LoVo (cell line): ENCODE measurements at places on chromosomes 4 and X.
A peak's percentile ranks its signal among the peaks of the same experiment; 100 is the strongest.

DNA sequence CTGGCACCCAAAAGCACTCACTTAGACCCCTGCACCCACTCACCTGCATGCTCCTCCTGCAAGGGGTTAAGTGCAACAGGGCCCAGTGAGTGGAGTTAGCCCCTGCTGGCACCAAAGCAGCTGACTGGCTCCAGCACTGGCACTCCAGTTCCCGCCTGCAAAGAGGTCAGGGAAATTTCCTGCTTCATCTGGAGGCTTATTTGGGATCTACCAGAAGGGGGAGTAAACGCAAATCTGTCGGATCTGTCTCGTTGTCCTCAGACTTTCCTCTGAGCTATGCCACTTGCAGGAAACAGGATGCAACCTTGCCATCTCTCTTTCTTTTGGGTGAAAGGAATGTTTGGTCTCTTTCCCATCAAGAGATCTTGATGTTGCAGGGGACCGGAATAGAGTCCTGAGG lies 435.6 kb downstream of the PCDH10 start:
- DNase-seq = no peak

GRCh38 chrX:51437521-51437920 lies 58.9 kb downstream of the NUDT11 start:
- DNase-seq = no peak

DNA sequence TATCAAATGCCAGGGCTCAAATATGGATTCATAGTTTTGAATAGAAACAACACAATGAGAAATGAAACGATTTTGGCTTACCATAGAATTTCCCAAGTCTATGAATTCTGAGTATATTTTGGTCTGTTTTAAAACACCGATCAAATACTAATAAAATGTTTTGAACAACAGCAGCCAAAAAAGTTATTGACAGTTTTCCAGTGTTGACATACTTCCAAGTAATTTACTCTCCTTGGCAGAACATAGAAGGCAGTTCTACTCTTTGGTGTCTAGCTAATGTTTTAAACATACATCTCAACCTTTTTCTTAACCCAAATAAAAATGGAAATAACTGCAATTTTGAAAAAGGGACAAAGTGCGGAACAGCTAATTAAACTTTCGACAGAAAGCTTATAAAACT lies 1419.8 kb downstream of the ADGRL3 start:
- DNase-seq = no peak

DNA sequence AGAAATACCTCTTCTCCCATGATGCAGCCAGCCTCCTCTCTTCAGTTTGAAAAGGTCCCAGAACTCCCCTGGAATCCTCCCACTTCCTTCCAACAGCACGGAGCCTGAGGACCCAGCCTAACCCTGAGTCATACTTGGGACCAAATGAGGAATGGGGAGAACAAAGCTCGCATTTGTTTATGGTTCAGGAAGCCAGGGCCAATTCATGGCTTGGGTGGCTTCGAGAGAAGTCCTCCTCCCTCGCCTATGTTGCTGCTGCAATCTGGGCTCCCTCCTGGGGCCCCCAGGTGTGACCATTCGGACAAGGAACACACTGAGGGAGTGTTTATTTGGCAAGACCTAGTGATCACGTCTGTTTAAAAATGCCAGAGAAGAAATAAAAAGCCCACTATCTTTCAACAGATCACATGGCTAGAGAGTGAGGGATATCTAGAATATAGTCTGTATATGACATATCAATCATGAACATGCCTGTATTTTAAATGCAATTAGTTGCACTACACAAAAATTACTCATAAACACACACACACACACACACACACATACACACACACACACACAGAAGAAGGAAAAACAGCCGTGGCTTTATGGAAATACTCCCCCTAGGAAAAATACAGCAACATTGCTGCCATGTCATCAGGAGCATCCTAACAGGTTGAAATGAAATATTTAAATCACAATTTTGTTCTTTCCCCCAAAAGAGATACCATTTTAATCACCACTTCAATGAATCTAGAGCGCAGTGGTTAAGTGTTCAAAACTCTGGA lies 155.7 kb upstream of the MAP3K15 start:
- DNase-seq = peak; percentile 76

DNA sequence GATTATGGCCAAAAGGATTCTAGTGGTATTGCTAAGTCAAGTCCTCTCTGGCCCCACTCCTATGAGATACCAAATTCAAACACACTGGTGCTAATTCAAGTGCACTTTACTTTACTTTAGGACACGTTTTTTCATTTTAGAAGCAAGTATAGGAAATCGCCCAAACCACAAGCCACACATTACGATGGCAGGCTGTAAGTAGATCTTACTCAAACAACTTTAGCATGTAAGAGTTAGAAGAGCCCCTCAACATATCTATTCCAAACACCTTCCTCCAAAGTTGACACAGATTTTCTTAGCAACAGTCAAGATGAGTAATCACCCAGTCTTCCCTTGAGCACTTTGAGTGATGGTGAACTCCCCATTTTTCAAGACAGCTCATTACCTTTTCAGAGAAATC lies 43.6 kb downstream of the DRD5 start:
- no peak for DNase-seq

DNA sequence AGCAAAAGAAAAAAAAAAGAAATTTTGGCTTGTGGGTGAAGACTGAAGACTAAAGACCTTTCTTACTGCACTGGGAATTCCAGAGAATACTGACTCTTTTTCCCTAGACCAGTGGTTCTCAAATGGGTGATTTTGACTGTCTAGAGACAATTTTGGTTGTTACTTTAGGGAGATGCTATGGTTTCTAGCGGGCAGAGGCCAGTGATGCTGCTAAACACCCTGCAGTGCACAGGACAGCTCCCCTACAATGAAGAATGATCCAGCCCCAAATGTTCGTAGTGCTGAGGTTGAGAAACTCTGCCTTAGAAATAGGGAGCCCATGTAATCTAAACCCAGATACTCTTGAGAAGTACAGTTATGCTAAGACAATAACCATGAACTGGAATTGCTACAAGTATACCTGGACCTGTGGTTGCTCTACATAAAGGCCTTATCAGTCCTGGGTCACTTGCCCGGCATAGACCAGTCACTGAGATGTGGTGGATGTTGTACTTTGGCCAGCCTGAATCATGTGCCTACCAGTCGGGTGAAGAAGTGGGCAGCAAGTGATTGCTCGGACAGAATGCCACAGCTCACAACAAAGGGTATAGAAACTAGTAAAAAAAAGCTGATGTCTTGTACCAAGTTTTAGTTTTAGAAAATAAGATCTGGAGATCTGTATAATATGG lies 16.0 kb downstream of the ARHGAP10 start:
- no peak for DNase-seq

DNA sequence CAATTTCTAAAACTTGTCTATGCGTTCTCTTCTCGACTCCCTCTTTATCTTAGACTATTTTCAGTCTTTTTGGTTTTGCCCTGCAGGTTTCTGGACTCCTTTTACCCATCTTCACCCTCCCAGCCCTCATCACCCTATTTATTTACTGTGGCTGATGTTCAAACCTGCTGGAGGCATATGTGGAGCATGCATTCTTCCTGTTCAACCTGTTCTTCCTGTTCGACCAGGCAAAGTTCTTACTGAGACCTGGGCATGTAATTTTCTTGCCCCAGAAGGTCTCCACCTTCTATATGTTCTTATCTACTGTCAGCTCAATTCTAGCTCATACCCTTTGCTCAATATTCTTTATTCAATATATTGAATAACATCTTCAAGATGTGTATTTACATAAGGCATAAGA lies 69.4 kb upstream of the AGA start:
- peak; percentile 64 for DNase-seq

- DNase-seq = peak; percentile 65
Observed at GRCh38 chr4:139666735-139667281, 1.2 kb downstream of the MGST2 start.

GRCh38 chr4:94458682-94459081 lies 6.9 kb downstream of the PDLIM5 start:
- DNase-seq = no peak

GRCh38 chr4:174036576-174036975 lies 246.9 kb downstream of the FBXO8 start:
- no peak for DNase-seq

DNA sequence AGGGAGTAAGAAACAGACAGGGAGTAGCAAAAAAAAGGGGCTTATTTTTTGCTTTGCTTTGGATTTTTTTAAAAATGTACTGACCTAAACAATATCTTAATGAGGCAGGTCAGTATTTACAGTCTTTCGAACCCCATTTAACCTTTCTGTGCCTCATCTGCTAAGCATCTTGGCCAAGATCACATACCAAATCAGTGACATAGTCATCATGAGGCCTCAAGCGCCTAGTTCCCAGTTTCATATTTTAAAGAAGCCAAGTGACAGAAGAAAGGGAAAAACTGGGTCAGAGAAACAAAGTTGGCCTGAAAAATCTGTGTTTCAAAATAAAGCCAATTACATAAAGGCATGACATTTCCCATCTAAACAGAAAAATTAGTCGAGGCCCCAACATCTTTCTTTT lies 94.6 kb upstream of the WDR44 start:
- DNase-seq = no peak

- no peak for DNase-seq
Observed at GRCh38 chr4:7020290-7020689, 22.9 kb upstream of the TADA2B start.

- no peak for DNase-seq
Observed at GRCh38 chr4:8607603-8608481, 15.3 kb downstream of the CPZ start.

- DNase-seq = peak; percentile 16
Observed at GRCh38 chr4:165828928-165829327, 44.1 kb upstream of the TLL1 start.
